ENCODE measurements at places on chromosomes 16 and 17.

- no peak for DNase-seq
Observed at GRCh38 chr17:27379888-27380533, 76.2 kb upstream of the KSR1 start.

DNA sequence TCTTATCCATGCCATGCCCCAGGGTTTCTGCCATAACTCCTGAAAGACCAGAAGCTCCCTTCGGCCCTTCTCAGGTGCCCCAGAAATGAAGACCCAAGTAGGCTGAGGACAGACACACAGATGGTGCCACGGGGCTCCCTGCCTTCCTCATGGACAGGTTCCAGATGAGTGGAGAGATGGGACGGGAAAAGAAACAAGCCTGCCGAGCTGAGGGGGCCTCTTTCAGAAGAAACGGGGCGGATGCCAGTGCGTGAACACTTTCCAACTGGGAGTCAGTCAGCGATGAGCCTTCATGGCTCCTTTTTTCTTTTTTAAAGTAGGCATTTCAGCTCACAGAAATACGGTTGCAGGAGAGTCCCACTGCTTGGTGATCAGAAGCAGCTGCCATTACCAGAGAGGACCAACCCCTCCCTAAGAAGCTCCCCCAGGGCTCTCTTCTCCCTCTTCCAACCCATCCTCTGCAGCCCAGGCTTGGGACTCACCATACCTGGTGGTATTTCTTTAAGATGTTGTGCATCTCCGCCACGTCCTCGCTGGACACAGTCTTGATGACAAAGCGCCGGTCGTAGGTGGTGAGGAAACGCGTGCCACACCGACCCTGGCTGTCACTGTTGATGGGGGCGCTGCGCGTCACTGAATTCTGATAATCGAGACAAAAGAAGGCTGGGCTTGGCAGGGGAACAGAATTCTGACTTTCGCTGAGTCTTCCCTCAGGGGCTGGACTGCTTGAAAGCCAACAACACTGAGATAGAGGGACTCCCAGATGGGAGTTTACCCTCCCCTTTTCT, 19.2 kb downstream of the PIP4K2B start:
- DNase-seq, result no peak

- no peak for DNase-seq
Observed at GRCh38 chr17:43695970-43696865, 34.5 kb upstream of the MEOX1 start.

GRCh38 chr17:48335858-48336500, 94.0 kb downstream of the SKAP1 start:
- peak; percentile 78 for DNase-seq

- no peak for DNase-seq
Observed at GRCh38 chr17:80612997-80613731, 68.5 kb downstream of the RPTOR start.

DNA sequence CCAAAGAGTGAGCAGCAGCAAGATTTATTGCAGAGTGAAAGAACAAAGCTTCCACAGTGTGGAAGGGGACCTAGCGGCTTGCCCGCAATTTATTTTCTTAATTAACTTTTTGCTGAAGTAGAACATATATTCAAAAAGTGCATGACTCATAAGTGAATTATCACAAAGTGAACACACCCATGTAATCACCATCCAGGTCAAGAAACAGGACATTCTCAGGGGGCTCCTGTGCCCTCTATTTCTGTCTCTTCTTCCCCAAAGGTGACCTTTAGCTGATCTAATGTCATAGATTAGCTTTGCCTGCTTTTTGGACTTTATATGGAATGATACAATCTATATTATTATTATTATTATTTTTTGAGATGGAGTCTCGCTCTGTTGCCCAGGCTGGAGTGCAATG, 19.9 kb downstream of the ERAL1 start:
- DNase-seq, result peak; percentile 57

- DNase-seq, result no peak
Observed at GRCh38 chr16:89164436-89164835, 7.1 kb upstream of the CDH15 start.

DNA sequence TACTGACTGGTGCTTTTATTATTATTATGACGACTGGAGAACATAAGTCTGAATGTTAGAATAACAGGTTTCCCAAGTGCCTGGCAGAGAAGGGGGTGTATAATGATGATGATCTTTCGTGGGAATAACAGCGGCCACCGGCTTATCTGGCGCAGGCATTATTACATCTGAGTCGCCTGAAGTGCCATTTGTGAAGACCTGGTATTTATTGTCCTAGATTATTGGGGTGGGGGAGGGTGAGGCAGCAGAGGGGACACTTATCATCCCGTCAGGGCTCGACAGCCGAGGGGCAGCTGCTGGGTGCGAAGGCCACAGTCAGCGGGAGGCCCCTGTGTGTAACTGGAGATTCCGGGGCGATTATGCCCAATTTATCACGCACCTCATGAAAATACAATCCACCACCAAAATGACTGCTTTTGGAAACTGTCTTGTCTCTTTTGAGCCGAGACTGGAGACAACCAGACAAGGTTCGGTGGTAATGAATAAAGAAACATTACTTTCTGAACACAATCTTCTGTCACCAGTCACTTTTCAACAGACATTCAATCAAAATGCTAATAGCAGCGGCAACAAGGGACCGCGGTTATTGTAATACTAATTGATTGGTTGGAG, 199.3 kb downstream of the CCDC182 start:
- no peak for DNase-seq

DNA sequence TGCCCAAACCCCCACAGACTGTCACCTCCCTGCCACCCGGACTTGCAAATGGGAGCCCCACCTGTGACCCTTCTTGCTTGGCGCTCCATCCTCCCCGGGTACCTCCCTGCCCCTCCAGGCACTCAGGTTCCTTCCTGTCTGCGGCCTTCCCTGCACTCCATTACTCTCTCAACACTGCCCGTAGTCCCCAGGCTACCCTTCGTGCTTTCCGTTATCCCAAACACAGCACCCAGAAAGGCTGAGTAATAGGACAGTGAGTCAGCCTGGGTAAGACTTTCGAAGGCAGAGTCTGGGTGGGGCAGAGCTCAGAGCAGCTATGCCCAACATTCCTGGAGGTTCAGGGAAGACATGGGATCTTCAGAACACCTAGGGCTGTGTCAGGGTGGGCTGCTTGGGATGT, 16.6 kb upstream of the C16orf74 start:
- DNase-seq, result no peak

DNA sequence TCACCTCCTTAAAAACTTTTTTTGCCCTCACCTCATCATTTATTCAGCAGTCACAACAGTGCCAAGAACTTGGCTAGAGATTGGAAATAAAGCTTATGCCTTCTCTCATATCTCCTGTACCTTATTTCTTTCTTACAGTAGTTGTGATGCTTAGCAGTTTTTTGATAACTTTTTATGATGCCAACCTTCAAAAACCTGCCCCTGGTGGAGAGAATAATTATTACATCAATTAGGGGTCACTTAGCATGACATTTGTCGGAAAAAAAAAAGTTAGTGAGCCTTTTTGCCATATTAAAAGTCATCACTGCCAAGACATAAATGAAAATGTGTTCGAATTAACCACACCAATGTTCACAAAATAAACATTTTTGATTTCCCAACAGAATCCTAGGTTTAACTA, 296.6 kb downstream of the WWOX start:
- DNase-seq, result no peak

All from hematopoietic multipotent progenitor cell treated with erythropoietin and hydrocortisone succinate and interleukin-3 and kit ligand, for 17 days (in vitro differentiated cells).